ENCODE measurements at places on chromosomes 1 and 21.

DNA sequence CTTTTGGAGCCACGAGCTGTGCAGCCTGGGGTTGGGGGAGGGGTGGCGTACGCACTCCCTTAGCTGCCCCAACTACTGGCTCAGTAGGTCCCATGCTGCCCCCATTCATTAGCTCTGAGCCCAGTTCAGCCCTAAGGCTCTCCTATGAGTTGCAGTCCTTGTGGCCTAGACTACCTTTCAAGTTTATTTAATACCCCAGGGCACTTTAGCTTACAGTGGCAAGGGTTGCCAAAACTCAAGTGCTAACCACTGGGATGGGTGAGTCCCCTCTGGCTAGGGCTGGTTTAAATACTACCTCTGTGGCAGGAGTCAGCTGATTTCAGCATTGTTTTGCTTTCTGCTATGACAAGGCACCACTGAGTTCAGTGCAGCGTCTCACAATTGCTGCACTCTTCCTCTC is 118.2 kb downstream of the ODF2L start:
- peak; percentile 35 for DNase-seq

- no peak for DNase-seq
Measured at GRCh38 chr1:162412002-162412401, at the start of gene SH2D1B. Gene SH2D1B, minus strand, starts transcription at chr1:162412136. Its CDS starts 120 bp downstream, at chr1:162412016.

GRCh38 chr1:17802164-17802563 is 47.0 kb downstream of the ACTL8 start:
- no peak for DNase-seq

DNA sequence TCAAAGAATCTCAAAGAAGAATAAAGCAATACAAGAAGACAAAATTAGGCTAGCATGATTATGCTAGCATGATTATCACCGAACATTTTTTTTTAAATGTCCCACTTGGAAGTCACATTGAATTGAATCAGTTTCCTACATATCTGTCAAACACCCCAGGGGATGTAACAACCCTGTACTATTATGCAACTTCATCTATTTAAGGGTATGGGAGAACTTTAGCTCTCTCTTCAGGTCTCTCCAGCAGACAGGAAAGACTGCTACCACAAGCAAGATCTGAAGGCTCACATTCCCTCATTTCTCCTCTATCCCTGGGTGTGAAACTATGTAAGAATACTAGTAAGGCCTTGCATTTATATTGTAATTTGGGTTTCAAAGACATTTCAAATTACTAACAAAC is 52.8 kb downstream of the EDEM3 start:
- DNase-seq: no peak

GRCh38 chr21:32083197-32083596 is 195.7 kb downstream of the MIS18A start:
- DNase-seq: peak; percentile 87

DNA sequence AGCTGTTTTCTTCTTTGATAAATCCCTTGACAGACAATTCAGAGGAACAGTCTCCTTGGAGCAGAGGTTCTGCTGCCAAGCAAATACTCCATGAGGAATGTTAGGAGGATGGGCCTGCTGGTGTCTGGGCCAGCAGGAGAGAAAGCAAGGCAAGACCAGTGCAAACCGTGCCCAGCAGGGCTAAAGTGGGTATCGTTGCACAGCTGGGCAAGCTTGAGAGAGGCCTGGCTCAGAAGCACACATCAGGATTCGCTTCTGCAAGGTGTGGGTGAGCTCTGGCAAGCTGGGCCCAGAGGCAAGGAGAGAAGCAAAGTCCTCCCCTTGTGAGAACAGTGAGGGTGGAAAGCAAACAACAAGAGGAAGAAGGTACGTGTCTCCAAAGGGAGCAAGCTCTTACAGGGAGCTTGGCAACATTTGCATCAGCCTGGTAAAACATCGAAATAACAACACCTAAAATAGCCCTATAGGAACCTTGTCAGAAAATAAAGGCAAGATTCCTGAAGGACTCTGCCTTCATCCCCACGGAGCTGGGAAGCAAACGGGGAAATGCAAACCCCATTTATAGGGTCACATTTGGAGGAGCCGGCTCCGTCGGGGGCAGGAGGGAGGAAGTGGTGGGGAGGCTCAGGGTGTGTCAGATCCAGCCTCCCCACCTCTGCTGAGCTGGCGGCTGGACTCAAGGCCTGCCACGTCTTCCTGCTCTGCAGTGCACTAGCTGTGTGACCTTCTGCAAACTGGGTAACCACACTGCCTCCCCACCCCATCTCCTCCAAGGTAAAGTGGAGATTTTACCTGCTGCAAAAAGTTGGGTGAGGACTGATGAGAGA is 62.3 kb upstream of the HIVEP3 start:
- DNase-seq: no peak

- DNase-seq: no peak
Measured at GRCh38 chr1:76371941-76372340, 297.4 kb downstream of the ST6GALNAC3 start.

All from NCI-H2081 (cell line).